ENCODE measurements at places on chromosomes 7 and 10.

DNA sequence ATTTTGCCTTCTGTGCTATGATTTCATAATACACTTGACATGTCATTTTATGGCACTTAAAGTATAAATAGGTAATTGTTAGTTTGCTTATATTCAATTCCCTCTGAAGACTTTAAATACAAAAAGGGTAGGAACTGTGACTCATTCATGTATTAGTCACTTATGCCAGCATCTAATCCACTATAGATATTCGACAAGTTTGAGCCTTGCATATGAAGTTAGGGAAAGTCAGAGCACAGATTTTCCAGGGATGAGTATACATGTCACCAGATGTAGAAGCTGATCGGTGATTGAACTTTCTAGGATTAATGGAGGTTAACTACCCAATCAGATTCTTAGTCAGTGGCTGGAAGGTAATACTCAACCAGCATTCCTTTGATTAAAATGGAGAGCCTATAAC, 1321.5 kb downstream of the XPNPEP1 start:
- no peak for DNase-seq

DNA sequence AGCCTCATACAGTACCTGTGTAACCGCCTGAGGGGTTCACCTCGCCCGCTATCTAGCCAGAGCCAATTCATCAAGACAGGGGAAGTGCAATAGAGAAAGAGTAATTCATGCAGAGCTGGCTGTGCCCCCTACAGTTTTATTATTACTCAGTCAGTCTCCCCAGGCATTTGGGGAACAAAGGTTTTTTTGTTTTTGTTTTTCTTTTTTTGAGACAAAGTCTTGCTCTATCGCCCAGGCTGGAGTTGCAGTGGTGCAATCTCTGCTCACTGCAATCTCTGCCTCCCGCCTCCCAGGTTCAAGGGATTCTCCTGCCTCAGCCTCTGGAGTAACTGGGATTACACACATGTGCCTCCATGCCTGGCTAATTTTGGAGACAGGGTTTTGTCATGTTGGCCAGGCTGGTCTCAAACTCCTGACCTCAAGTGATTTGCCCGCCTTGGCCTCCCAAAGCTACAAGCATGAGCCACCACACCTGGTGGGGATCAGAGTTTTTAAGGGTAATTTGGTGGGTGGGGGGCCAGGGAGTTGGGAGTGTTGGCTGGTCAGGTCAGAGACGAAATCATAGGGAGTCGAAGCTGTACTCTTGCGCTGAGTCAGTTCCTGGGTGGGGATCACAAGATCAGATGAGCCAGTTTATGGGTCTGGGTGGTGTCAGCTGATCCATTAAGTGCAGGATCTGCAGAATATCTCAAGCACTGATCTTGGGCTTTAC, 116.5 kb downstream of the MARCHF5 start:
- no peak for DNase-seq

DNA sequence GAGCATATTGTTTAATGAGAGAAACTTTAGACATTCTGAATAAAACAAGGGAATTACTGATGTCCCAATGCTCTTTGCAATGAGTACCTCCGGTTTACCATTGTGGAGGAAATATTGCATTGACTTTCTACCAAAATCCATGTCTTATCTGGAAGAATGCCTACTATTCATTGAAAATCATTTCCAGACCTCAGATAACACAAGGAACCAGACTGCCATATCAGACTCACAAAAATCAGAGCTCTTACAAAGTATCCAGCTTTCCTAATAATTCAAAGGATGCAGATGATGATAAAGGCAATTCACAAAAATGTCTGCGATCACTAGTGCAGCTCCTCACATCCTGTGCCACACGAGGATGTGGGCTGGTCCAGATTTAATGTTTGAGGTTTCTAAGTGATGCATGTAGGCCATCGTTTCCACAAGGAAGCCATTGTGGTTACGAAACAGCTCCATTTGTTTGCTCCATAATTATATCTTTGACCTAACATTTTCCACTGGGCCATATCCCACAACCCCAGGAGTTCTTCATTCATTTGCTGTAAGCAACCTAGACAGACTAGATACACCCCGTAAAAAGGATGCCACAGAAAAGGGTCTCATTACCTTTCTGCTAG, 831.1 kb upstream of the C7orf33 start:
- DNase-seq = no peak

DNA sequence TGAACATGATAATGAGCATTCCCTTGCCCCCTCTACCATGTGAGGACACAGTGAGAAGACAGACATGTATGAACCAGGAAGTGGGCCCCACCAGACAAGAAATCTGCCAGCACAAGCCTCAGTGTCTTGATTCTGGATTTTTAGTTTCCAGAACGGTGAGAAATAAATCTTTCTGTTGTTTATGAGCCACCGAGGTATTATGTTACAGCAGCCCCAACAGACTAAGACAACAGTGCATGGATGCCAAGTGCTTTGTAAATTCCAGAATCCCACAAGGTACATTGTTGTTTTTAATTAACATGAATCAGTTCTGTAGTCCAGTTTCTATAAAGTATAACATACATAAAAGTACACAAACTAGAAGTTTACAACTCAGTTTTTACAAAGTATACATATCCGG, 162.2 kb downstream of the ARHGAP21 start:
- no peak for DNase-seq

GRCh38 chr10:106863549-106863948, 301.0 kb downstream of the SORCS1 start:
- DNase-seq = no peak

GRCh38 chr7:35623381-35623780, 71.6 kb downstream of the HERPUD2 start:
- no peak for DNase-seq

DNA sequence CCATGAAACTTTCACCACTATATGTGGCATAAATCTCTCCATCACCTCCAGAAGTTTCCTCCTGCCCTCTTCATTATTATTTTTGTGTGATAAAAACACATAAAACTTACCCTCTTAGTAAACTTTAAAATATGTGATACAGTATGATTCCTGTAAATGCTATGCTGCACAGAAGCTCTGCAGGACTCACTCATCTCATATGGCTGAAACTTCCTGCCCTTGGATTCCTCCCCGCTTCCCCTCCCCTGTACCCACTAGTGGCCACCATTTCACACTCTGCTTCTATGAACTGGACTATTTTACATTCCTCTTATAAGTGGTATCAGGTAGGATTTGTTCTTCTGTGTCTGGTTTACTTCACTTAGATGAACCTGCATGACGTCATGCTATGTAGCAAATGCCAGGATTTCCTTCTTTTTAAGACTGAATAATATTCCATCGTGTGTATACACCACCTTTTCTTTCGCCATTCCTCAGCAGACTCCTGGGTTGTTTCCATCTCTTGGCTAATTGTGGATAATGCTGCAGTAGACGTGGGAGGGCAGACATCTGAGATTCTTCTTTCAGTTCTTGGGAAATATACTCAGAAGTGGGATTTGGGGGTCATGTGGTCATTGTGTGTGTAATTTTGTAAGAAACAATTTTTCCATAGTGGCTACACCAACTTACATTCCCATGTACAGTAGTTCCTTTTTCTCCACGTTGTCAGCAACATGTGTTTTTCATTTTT, 335.2 kb downstream of the SDK1 start:
- DNase-seq = no peak

- DNase-seq = no peak
These were observed 464.7 kb upstream of the CELF2 start for GRCh38 chr10:10552948-10553347.

DNA sequence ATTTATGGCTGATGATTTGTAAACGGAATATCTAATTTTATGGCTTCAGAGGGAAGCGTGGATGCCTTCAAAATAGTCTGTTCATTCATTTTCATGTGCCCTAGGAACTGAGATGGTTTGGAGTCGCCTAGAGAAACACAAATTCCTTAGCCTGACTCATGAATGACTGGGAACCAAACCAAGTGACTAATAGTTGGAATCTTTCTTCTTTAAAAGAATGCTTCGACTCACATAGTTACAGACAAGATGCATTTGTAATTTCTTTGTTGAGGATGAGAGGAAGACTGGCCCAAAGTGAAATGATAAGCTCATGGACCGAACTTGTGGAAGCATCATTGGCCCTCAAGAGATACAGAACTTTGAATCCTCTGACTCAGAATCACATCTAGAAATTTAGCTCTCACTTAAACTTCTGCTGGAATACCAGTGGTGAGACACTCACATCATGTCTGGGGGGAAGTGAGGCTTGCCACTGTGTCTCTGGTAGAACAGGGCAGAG, 1107.2 kb downstream of the NRG3 start:
- DNase-seq = no peak

DNA sequence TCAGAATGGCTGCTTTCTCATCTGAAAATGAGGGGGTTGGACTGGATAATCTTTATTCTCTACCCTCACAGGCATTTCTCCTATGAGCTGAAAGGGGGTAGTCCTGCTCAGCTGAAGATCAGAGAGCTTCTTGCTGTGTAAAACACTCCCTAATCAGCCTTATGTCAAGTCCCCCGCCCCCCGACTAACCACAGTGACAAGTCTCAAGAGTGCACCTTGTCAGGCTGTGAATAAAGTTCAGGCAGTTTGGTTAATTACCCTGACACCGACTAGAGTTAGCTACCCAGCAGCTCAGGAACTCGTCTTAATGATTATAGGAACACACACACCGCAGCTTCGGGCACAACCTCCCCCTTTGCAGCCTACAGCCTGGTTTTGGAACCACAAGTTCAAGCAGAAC, 513.7 kb downstream of the RPS24 start:
- DNase-seq = no peak

- DNase-seq = no peak
These were observed 162.0 kb downstream of the IQUB start for GRCh38 chr7:123372368-123372767.

GRCh38 chr10:42989481-42989921, 87.4 kb upstream of the RET start:
- no peak for DNase-seq

DNA sequence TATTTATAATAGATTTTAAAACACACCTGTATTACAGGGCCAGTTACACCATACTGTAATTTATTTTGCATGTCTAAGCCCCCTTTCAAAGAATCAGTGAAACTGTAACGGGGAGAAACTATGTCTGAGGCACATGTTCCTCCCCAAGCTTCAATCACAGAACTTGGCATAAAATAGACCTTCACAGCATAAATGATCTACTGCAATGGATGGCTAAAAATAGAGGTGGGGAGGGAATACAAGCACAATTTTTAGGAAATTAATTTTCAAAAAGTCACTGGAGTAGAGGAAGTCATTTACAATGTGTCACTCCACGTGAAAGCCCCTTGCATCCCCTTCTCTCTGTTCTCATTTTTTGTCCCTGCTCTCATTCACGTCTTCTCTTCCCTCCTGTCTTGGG, 385.2 kb downstream of the TNS3 start:
- DNase-seq = no peak

DNA sequence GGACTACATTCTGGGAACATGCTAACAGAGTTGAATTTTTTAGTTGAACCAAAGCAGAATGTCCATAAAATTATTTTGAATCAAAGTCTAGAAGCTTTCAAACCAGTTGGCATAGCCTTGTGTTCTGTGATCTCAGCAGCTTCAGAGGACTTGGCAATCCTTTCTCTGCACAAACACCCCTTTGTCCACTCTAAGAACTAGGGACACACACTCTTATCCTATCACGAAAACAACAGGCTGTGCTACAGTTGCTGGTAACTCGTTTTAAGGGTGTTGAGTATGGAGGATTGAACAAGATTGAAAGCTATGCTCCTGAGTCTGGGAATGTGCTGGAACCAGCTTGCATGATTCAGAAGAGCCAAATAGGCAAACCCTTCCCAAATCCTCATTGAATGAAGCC, 76.4 kb upstream of the PRSS58 start:
- DNase-seq = no peak

DNA sequence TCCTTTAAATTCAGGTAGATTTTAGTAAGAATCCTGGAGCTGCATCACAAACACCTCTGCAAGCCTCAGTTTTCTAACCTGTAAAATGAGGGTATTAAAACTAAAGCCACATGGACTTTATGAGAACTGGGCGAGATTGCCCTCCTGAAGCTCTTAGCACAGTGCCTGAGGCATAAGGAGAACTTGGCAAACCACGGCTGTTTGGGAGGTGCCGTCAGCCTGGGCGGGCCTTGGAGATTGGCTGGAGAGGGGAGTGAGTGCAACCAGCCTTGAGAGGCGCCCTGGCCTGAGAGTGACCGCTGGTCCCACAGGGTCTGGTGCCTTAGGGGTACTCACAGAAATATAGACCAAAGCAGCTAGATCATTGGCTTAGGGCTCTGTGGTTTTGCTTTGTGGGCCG, 5.4 kb upstream of the TNS3 start:
- no peak for DNase-seq

- no peak for DNase-seq
These were observed 2.2 kb downstream of the MORN4 start for GRCh38 chr10:97631098-97631497.

DNA sequence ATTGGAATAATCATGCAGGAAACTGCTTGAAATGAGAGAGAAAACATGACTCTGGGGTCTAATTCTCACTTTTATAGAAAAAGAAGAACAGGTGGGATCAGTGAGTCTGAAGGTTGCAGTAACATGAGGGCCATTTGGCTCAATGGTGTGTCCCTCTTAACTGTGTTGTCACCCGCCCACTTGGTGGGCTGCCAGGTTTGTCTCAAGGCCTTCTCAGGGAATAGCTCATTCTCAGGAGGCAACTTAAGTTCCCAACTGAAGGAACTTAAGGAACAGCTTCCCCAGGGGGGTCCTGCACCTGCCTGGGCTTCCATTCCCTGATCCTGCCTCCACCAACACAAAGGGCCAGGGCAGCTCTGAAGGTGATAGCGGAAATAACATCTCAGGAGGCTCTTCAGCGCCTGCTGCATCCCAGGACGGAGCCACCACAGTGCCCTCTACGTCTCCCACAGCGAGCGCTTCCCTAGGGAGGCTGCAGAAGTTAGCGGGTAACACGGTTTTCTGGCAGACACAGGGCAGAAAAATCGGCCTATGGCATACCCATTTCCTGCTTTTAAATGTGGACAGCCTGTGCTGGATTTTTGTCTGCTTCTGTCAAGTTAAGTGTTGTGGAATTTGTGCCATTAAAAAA, 88.8 kb downstream of the ZRANB1 start:
- no peak for DNase-seq

DNA sequence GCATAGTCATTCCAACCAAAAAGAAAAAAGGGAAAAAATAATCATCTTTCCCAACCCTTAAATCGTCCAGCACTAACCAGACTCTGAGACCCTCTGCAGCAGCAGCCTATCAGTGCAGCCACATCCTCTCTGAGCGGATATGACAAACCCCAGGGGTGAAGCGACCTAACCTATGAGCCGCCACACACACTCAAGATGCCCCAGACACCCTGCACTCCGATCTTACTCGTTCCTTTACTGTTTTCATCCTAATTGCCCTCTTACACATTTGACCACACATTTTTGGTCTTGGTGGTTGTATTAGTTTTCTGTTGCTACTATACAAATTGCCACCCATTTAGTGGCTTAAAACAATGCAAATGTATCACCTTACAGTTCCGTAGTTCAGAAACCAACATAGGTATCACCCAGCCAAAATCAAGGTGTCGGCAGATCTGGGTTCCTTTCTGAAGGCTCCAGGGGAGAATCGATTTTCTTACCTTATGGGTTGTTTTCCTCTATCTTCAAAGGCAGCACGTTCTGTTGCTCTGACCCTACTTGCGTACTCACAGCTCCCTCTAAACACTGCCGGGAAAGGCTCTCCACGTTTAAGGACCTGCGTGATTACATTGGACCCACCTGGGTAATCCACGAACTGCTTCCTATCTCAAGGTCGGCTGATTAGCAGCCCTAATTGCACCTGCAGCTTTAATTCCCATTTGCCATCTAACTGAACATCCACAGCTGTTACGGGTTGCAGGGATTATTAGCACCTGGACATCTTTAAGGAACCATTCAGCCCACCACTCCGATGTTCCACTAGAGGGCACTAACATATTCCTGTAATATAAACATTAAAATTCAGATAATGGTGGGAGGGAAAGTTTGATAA, 37.3 kb upstream of the PRSS1 start:
- DNase-seq = no peak

- no peak for DNase-seq
These were observed 1.6 kb downstream of the BAMBI start for GRCh38 chr10:28678687-28679457.

All from stimulated activated CD4-positive, alpha-beta T cell treated with anti-CD3 and anti-CD28 coated beads, TNF-alpha, amount 100 ng/mL, for 1 hour (primary cell).